Activated CD8-positive, alpha-beta T cell treated with anti-CD3 and anti-CD28 coated beads for 36 hours (primary cell): ENCODE measurements at places on chromosomes 2 and 18. TPM values are rescaled to one million over a fixed set of nuclear protein-coding genes. Genes with fewer than 3 reads are reported as not detected.

GRCh38 chr2:231331533-231331932 is 64.0 kb upstream of the B3GNT7 start:
- no peaks in the 10 kb centered on the region for H3K36me3 ChIP-seq
- H3K27me3 ChIP-seq, result no peaks in the 10 kb centered on the region
- DNase-seq, result no peak
- H3K4me1 ChIP-seq, result no peaks in the 10 kb centered on the region
- H3K4me3 ChIP-seq, result no peak overlapping the region

DNA sequence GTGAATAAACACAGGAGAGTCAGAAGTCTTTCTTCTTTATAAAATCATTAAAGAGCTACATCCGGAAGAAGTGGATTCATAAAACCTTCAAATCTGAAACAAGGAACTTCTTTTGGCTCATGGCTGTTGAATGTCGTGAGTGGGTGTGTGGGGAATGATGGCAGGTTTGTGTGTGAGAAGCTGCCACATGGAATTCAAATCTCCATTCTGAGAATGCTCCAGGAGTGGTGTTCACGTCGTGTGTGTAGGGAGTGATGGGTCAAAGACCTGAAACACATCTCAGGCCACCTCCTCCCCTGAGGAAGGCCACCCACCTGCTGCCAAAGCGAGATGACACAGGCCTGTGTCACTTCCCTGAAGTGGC is 28.9 kb downstream of the FAM228A start:
- H3K4me1 ChIP-seq, result no peaks in the 10 kb centered on the region
- no peaks in the 10 kb centered on the region for H3K27me3 ChIP-seq
- no peak overlapping the region for H3K4me3 ChIP-seq
- no peak for DNase-seq

GRCh38 chr2:47534179-47534919 is 131.4 kb downstream of the MSH2 start:
- H3K27me3 ChIP-seq, result no peaks in the 10 kb centered on the region
- H3K4me1 ChIP-seq, result no peaks in the 10 kb centered on the region
- H3K36me3 ChIP-seq, result no peaks in the 10 kb centered on the region

- no peak for DNase-seq
- H3K4me3 ChIP-seq, result no peak overlapping the region
- H3K27me3 ChIP-seq, result no peaks in the 10 kb centered on the region
- peaks cover 59% of the 10 kb centered on the region for H3K4me1 ChIP-seq
- no peak overlapping the region for H3K27ac ChIP-seq
These were observed 2.4 kb upstream of the ARID5A start for GRCh38 chr2:96534141-96534540.

GRCh38 chr18:77115192-77115953 is 17.2 kb downstream of the MBP start:
- H3K36me3 ChIP-seq, result peaks cover 65% of the 10 kb centered on the region
- H3K4me3 ChIP-seq, result no peak overlapping the region
- peak overlapping the region; percentile 71 for H3K27ac ChIP-seq
- DNase-seq, result no peak

GRCh38 chr2:179275253-179276012 is 10.8 kb upstream of the SESTD1 start:
- H3K27me3 ChIP-seq, result no peaks in the 10 kb centered on the region
- H3K4me3 ChIP-seq, result no peak overlapping the region
- no peaks in the 10 kb centered on the region for H3K36me3 ChIP-seq

DNA sequence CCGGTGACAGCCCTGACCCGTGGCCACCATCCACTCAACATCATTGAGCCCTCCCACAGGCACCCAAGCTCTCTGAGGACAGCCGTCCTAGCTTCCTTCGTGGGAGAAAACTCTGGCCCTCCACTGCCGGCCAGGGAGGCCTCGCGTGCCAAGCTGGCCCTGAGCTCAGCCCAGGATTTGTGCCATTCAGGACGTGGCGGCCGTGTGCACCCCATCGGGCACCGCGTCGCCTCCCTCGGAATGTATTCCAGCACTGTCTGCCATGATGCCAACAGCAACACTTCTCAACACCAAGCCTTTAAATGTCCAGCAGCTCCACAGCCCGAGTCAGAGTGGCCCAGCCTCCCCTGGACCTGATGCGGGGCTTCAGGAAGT is 35.7 kb downstream of the ZNF516 start:
- no peak for DNase-seq
- no peaks in the 10 kb centered on the region for H3K36me3 ChIP-seq
- H3K4me1 ChIP-seq, result peaks cover 7% of the 10 kb centered on the region
- H3K27me3 ChIP-seq, result no peaks in the 10 kb centered on the region

DNA sequence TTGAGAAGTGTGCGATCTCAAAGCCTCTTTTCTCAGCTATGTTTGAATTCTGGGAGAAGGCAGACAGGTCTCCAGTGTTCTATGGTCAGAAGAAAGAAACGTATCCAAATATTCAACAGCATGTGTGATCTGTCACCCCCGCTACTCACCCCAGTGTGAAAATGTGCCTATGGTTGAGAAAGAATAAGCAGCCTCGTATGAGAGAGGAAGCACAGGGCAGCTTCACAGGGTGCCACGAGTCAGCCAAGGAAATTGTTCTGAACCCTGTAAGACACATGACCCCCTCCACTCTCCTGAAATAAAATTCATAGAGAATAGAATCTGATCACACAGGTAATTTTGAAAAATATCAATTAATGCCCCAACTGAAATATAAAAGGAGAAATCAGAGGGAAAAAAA is 8.0 kb upstream of the SF3B1 start:
- no peak overlapping the region for H3K27ac ChIP-seq
- no peaks in the 10 kb centered on the region for H3K4me1 ChIP-seq
- H3K4me3 ChIP-seq, result no peak overlapping the region
- H3K36me3 ChIP-seq, result no peaks in the 10 kb centered on the region

DNA sequence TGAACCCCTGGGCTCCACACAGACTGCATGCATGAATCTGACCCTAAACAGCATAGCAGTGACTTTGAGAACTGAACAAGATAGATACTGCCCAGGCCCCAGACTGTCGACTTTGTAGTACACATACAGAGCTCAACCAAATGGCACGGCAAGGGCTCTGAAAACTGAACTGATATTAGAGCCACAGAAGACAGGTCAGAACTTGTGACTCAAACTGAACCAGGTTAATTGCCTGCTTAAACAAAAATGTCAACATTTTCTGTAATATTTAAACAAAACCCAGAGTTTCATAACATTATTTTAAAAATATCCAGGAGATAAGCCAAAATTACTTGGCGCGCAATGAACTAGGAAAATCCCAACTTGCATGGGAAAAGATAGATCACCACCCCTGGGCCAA is 260.3 kb downstream of the TPGS2 start:
- no peak for DNase-seq
- H3K4me3 ChIP-seq, result no peak overlapping the region

DNA sequence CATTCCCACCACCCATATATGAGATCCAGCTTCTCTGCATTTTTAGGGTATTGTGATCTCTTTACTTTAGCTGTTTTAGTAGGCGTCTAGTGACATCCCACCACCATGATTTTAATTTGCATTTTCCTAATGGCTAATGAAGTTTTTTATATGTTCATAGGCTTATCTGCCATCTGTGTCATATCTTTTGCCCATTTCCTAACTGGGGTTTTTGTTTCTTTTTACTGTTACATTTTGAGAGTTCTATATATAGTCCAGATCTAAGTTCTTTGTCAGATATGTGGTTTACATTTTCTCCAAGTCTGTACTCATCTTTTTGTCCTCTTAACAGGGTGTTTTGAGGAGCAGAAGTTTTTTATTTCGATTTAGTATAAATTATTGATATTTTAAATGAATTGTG is 39.6 kb downstream of the PTPN2 start:
- peak overlapping the region; percentile 57 for H3K27ac ChIP-seq
- peaks cover 73% of the 10 kb centered on the region for H3K4me1 ChIP-seq
- no peaks in the 10 kb centered on the region for H3K27me3 ChIP-seq
- no peak for DNase-seq
- H3K36me3 ChIP-seq, result peaks cover 19% of the 10 kb centered on the region

DNA sequence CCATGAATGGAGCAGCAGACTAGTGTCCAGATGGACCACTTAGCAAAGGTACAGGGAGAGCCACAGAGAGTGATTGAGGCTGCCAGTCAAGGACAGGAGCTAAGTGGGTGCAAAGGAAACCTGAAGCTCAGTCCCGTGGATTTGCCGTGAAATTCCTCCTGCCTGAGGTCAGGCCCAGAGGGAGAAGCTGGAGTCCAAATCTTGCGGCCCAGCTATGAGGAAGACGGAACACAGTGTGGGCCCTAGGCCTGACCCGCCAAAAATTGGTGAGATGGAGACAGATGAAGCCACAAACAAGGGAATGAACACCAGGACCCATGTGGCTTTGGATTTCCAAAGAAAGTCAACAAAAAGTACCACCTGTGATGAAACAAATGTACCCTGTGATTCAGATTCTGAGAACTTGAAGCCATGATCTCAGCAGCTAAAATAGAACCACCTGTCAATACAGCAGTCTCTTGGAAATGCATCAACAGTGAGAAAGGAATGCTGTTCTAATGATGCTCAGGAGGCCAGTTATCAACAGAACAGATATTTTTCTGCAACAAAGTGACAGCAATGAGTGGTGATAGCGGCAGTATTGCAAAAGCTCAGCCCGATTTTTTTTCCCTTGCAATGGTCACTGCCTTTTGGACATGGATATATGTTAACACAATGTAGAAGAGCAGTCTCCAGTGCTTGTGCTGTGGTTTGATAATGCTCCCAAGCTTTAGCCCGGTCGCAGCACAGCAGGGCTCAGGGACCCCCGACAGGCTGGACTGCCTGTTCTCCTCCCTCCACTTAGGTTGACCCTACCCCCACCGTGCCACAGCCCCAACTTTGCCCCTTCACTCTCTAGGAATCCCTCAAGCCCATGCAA is 10.7 kb downstream of the COL6A3 start:
- no peak overlapping the region for H3K27ac ChIP-seq
- H3K4me1 ChIP-seq, result no peaks in the 10 kb centered on the region
- DNase-seq, result no peak

DNA sequence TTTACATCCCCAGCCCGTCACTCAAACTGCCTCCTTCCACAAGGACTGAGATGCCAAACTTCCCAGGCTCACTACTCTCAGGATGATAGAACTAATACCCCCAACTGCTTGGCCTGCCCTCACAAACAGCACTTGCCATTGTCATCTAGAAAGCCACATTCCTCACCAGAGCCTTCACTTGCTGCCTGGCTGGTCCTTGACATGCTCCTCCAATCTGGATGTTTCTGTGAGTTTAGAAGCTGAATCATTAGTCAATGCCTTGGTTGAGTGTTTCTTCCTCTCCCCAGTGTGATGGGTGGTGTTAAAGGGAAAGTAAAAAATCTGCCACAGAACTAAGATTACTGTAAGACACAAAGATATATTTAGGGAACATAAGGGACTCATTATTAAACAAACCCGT is 52.5 kb downstream of the MARCHF4 start:
- H3K27me3 ChIP-seq, result no peaks in the 10 kb centered on the region
- peaks cover 6% of the 10 kb centered on the region for H3K4me1 ChIP-seq
- no peaks in the 10 kb centered on the region for H3K36me3 ChIP-seq

GRCh38 chr2:241184901-241185300 is 3.6 kb upstream of the ANO7 start:
- no peak overlapping the region for H3K4me3 ChIP-seq
- H3K27me3 ChIP-seq, result no peaks in the 10 kb centered on the region
- DNase-seq, result no peak
- peaks cover 3% of the 10 kb centered on the region for H3K36me3 ChIP-seq
- H3K27ac ChIP-seq, result no peak overlapping the region
- peaks cover under 1% of the 10 kb centered on the region for H3K4me1 ChIP-seq

GRCh38 chr2:30974092-30974491 is 164.1 kb downstream of the GALNT14 start:
- no peak overlapping the region for H3K27ac ChIP-seq
- no peak overlapping the region for H3K4me3 ChIP-seq
- DNase-seq, result no peak
- peaks cover 8% of the 10 kb centered on the region for H3K27me3 ChIP-seq

GRCh38 chr2:237122214-237122666 is 36.6 kb downstream of the COPS8 start:
- peak overlapping the region; percentile 65 for H3K27ac ChIP-seq
- DNase-seq, result peak; percentile 75
- H3K4me1 ChIP-seq, result peaks cover 3% of the 10 kb centered on the region

- no peak overlapping the region for H3K4me3 ChIP-seq
- H3K36me3 ChIP-seq, result no peaks in the 10 kb centered on the region
- H3K27ac ChIP-seq, result no peak overlapping the region
- DNase-seq, result no peak
These were observed 35.0 kb upstream of the PTH2R start for GRCh38 chr2:208371634-208371935.

- no peak for DNase-seq
- H3K4me3 ChIP-seq, result no peak overlapping the region
- peaks cover 40% of the 10 kb centered on the region for H3K4me1 ChIP-seq
- no peak overlapping the region for H3K27ac ChIP-seq
- no peaks in the 10 kb centered on the region for H3K27me3 ChIP-seq
These were observed 39.4 kb upstream of the GALR1 start for GRCh38 chr18:77210249-77210648.

- H3K4me3 ChIP-seq, result no peak overlapping the region
- no peak overlapping the region for H3K27ac ChIP-seq
- DNase-seq, result peak; percentile 32
- peaks cover 2% of the 10 kb centered on the region for H3K27me3 ChIP-seq
- H3K4me1 ChIP-seq, result peaks cover 15% of the 10 kb centered on the region
- H3K36me3 ChIP-seq, result no peaks in the 10 kb centered on the region
These were observed 8.4 kb upstream of the GPC1 start for GRCh38 chr2:240426845-240427721.

DNA sequence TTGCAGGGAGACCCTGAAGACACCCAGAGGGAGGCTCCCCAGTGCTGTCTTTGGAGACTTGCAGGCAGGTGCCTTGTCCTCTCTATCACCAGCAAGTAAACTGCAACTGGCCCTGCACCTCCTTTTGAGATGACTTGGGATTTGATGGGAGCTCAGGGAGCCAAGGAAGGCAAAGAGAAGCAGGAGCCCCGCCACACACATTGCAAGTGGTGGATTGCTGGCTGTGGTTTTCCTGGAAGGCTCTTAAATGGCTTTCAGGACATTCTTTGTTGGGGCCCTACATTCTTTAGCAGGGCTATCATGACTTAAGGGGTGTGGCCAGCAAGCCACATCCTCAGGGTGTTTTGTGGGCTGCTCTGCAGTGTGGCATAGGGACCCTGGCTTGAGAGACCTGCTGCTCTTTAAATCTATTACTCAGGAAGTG is 39.9 kb upstream of the CDC42EP3 start:
- peak overlapping the region; percentile 33 for H3K27ac ChIP-seq
- no peaks in the 10 kb centered on the region for H3K27me3 ChIP-seq
- H3K4me1 ChIP-seq, result peaks cover 39% of the 10 kb centered on the region
- DNase-seq, result peak; percentile 74

DNA sequence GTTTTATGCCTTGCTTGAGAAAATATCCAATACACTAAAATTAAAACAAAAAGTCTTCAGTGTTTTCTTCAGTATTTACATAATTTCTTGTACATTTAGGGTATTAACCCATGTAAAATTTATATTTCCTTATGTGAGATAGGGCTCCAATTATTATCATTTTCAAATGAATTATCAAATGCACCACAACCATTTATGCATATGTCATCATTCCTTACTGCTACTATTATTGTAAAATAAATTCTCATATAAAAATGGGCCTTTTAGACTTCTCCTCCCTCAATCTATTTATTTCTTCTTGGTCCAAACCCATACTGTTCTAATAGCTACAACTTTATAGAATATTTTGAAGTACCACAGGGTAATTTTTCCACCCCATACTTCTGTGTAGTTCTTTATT is 175.3 kb upstream of the LYPD1 start:
- DNase-seq, result no peak
- no peaks in the 10 kb centered on the region for H3K36me3 ChIP-seq
- no peaks in the 10 kb centered on the region for H3K4me1 ChIP-seq
- no peak overlapping the region for H3K27ac ChIP-seq

ADRA2B gene
- 0.29 TPM for total RNA-seq

ACVR2A gene
- total RNA-seq, result 0.63 TPM

DYNAP gene
- not detected for total RNA-seq

LAMA3 gene
- total RNA-seq, result 0.05 TPM

MC5R gene
- not detected for total RNA-seq

ATP6V1C2 gene
- total RNA-seq, result not detected

DSC2 gene
- total RNA-seq, result not detected

ACTG2 gene
- 0.11 TPM for total RNA-seq

OTX1 gene
- total RNA-seq, result not detected

MBP gene
- total RNA-seq, result 39.9 TPM

REG1B gene
- not detected for total RNA-seq
